ENCODE measurements at places on chromosomes 2 and 18.

DNA sequence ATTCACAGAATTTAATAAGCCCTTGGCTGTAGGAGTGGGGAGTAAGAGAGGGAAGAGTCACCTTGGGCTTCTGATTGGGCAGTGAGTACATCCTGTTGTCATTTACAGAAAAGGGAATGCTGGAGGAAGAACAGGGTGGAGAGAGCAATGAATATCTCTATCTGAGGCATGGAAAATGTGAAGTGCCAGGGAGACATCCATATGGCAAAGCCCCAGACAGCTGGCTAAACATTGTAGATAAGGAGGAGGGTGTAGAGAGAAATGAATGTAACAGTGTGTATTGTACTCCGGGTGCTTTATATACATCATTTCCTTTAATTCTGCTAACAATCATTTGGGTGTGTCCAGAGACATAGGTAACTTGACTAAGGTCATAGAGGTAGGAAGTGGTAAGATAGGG lies 103.5 kb downstream of the UPP2 start:
- DNase-seq: no peak

DNA sequence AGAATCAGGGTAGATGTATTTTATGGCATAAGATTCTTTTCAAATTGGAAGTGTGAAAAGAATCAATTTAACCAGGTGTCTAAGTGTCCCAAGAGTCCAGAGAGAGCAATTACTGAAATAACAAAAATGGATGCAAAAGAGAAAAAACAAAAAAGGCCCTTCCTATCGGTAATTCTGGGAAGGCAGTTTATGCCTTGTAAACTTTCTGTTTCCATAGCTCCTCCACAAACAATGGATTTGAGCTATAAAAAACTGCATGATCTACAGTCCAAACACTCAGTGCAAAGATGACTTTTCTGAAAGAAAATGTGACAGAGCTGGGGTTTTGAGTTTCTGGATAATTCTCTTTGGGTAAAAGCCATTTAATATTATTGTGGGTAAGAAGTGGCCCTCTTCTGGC lies 366.1 kb downstream of the EN1 start:
- DNase-seq: no peak

DNA sequence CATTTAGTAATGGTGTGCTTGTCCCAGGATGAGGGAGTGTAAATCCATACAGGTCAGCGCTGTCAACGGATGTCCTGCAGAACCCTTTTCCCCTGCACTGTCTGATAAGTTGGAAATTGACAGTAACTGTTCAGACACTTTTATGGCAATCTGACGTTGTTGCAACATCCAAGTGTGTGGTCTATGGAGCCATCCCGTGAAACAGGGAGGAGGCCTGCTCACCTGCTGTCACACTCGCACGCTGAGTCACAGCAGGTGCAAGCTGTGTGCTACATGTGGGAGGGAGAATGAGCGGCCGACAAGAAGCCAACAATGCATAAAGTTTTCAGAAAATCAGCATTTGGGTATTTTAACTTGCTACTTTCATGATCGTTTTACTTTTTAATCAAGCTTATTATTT lies 43.7 kb upstream of the RMDN2 start:
- no peak for DNase-seq

- no peak for DNase-seq
These were observed 155.3 kb upstream of the CDH19 start for GRCh38 chr18:66759050-66759828.

DNA sequence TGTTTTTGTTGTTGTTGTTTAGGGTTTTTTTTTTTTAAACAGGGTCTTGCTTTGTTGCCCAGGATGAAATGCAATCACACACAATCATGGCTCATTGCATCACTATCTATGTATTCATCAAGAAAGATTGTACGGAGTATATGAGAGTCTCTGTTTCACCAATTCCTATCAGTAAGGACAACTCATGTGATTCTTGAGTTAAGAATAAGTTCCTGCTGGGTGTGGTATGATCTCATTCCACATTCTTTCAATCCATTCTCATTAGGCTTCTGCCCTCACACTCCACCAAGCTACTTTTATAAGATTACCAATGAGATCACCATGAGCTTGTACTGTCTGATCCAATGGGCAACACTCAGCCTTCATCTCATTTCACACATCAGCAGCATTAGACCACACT lies 9.1 kb upstream of the AP1S3 start:
- peak; percentile 64 for DNase-seq

DNA sequence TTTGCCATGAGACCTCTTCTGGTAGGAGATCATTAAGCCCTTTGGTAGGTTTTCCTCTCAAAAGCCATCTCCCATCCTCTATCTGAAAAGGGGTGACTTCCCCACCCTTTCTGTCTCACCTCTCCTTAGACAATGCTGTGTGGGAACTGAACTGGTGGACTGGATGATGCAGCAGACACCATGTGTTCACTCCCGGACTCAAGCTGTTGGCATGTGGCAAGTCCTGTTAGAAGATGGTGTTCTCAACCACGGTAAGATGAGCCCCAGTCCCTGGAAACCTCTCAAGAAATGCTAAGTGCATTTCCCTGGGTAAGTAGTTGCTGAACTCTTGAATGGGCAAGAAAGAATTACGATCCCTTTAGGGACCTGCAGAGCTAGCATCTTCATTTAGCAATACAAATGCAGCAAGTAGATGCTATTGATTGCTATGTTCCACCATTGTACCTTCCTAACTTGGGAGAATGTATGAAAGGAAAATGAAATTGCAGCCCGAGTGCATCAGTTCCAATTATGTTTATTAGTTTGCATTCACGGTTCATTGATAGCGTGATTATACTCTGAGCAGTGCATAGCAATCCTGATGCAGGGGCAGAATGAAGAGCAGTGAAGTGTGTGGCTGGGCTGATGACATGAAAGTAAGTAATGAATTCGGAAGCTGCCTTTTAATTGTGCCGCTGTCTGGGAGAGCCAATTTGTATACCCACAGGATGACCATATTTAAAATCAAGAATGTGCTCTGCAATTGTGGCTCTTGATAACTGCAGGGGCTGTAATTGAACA lies 110.0 kb upstream of the MAP3K20 start:
- peak; percentile 36 for DNase-seq

DNA sequence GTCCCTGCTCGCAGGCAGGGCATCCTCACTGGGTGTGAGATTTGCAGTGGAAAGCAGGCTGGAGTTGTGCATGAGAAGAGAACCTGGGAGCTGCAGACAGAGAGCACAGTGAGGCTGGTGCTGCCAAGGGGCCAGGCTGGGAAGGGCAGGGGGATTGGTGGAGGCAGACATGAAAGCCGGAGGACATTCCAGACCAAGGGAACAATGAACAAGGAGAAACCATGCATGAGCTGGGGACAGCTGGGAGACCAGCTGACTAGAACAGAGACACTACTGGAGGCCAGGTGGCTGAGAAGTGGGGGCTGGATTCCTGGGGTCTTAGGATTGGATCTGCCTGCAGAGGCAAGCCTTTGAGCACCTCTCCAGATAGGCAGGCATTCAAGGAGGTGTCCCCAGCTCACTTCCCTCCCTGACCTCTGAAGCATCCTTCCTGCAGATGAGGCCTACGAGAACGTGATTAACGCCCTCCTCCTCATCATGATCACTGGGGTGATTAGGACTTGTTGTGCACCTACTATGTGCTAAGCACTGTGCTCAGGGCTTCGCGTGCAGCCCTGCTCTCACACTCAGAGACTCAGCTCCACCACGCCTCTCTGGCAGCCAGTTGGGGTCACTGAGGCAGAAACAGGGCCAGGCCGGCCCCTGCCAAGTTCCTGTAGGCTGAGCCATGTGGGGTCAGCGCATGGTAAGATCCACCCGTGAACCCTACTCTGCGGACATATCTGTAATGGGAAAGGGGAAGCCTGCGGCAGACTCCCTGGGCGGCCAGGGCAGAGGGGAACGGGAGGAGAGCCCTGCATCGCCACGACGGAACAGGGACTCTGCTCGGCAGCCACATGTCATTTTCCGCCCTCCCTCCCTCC lies 74.8 kb upstream of the SLC66A3 start:
- DNase-seq: no peak

DNA sequence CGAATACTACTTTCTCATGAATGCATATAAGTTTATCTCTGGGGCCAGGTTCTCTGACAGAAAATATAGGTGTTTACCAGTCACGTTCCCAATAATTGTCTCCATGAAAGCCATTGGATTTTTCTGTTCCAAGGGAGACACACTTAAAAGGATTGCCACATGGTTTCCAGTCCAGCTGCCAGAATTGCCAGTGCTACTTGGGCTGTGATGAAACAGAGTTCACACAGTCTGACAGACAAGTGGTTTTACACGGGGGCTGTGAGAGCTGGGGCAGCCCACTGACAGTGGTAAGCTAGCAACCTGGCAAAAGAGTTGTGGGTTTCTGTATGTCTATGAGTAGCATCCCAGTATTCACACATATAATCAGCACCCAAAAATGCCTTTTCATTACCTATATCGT lies 27.7 kb upstream of the ATRAID start:
- peak; percentile 57 for DNase-seq

DNA sequence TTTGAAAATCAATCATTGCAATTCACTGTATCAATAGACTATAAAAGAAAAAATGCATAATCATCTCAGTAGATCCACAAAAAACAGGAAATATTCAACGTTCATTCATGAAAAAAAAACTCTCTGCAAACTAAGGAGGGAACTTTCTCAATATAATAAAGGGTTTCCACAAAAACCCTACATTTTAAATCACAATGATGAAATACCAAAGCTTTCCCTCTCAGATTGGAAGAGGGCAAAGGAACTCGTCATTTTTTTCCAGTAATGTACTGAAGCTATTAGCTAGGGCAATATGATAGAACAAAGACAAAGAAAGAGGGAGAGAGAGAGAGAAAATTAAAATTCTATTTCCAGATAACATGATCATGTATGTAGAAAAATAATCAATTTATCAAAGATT lies 167.1 kb upstream of the RBMS1 start:
- no peak for DNase-seq
